Spinal cord (tissue), 10 donors: ENCODE measurements at places on chromosomes 2 and 18.
A peak's percentile ranks its signal among the peaks of the same experiment; 100 is the strongest.

GRCh38 chr18:40687399-40687798, 1267.6 kb upstream of the PIK3C3 start:
- DNase-seq = no peak

- DNase-seq = no peak
Observed at GRCh38 chr2:142824756-142825155, 52.7 kb upstream of the KYNU start.

DNA sequence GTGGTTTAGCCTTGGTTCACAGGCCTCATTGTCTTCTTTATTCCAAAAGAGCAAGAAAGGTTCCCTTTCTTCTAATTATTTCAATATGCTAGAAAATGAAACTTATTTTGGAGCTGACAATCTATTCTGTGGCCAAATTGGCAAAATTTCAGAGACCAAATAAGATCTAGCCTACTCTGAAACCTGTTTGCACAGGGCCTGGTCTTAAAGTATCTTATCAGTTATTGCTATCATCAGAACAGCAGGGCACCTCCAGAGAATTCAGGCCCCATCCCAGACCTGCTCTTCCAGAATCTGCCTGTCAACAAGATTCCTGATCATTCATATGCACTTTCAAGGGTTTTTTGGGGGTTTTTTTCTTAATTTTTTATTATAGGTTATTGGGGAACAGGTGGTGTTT, 198.7 kb downstream of the ANAPC1 start:
- DNase-seq = no peak

- DNase-seq = no peak
Observed at GRCh38 chr18:57423821-57424220, 11.4 kb upstream of the ONECUT2 start.

DNA sequence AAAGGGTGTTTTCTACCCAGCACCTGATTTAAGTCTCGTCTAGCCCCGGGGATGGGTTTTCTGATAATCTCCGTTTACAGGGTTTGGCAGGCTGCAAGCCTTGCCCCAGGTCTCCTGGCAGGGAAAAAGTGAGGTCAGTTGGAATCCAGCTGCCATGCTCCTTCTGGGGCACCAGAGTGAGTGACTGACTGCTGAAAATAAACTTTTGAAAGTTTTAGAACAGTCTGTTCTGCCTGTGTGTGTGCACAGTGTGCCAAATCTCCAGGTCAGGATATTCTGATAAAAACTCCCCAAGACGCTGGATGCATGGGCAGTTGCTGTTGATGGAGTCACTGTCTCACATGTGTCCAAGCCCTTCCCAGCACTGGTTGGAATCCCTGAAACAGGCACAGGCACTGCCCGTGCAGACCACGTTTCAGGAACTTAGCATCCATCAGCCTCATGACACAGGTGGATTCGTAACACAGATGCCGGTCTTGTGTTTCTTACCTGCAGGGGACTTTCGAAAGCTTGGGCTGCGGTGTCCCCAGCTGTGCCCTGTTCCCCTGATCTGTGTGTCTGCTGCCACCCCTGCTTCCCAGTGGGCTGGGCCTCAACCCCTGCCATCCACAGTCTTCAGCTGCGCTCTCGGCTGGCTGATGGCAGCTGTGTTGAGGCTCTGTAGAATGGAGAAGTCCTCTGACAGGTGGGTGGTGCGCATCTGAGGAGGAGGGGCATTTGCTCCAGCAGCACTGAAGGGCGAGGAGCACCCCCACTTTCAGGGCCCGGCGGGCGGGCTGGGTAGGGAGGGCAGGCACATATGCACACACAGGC, 65.0 kb downstream of the SH3RF3 start:
- no peak for DNase-seq

DNA sequence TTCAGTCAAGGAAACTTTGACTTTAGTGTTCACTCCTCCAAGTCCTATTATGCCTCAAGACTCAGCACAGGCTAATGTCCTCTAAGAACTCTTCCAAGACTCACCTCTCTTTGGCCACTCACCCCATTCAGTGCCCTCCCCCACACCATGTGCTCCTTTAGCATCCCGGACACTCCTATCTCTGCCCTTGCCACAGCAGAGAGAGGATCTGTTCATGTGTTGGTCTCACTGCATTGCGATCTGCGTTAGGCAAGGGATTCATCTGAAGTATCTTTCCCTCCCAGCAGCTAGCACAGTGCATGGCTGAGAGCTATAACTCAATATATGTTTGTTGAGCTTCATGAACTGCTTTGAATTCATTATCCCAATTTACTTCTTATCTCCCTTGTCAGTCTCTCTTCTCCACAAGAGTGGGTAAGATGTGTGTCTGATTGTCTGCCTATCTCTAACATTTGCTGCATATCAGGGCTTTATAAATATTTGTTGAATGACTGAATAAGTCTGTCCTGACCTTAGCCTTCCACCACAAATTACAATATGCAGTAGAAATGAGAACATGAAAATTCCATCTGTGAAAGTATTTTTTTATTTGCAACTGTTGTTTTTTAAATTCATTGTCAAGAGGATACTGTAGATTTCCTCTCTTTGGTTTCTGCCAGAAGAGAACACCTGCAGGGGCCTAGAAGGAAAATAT, 179.9 kb upstream of the NCKAP5 start:
- no peak for DNase-seq

DNA sequence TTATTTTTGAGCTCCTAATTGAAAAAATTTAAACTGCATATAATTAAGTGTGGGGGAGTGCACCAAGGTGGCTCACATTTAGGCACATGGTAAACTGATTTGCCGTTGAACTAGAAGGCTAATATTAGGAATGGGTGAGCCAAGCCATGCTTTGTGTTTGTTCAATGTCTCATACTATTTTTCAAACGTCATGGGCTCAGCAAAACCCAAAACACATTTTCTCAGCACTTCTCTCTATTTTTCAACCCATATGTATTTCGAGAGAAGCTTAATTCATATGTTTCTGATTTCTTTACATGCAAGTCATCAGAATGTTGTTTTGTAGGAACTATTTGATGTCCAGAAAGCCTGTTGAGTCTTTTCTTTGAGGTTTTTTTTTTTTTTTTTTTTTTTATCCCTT, 291.2 kb downstream of the TCF4 start:
- DNase-seq = no peak

DNA sequence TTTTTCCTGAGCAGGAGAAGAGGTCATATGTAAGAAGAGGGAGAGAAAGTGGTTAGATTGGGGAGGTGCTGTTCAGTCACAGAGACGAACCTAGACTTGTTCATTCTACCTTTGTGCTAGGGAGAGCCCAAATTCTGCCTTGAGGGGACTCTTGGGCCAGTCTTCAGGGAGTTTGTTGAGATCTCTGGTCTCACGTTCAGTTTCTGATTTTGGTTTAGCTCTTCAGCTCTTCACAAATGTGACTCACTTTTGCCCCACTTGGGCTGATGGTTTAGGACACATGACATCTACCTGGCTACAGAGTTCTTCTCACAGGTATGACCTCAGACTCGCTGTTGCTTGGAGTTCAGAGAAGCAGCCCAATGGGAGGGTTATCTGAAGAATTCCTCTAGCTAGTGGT, 49.2 kb upstream of the DARS1 start:
- DNase-seq = no peak

DNA sequence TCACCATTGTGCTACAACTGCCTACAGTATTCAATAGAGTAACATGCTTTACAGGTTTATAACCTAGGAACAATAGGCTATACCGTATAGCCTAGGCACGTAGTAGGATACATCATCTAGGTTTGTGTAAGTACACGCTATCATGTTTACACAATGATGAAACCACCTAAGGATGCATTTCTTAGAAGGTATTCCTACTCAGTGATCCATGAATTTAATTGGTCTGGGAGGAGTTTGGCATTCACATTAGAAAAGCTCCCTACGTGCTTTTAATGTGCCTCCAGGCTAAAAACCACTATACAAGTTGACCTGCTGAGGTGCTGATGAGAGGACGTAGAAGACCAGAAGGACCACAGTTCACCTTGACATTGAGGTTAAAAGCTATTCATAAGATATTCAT, 154.5 kb upstream of the LRRTM1 start:
- no peak for DNase-seq

- DNase-seq = peak; percentile 44
Observed at GRCh38 chr18:24427484-24427883, 1.0 kb downstream of the IMPACT start.

GRCh38 chr18:33840212-33840593, 262.2 kb downstream of the ASXL3 start:
- DNase-seq = no peak

DNA sequence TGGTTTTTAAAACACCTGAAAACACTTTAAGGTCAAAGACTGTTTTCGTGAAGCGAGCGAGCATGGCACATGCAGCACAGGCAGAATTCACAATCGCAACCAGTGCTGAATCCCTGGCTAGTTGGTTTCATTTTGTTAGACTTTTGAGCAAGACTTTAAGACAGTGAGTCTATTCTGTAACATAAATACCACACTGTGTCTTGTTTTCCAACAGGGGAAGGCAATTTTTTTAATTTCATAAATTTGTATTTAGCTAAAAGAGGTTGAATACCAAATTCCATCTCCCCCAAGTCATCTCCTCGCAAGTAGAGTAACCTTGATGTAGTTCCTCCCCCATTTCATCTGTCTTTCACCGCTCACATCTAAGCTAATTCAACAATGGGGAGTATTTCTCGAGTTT, 1.4 kb downstream of the CERKL start:
- no peak for DNase-seq

GRCh38 chr18:49859021-49859359, 45.7 kb upstream of the ACAA2 start:
- DNase-seq = no peak

GRCh38 chr2:227036527-227036926, 127.5 kb downstream of the COL4A4 start:
- DNase-seq = no peak

DNA sequence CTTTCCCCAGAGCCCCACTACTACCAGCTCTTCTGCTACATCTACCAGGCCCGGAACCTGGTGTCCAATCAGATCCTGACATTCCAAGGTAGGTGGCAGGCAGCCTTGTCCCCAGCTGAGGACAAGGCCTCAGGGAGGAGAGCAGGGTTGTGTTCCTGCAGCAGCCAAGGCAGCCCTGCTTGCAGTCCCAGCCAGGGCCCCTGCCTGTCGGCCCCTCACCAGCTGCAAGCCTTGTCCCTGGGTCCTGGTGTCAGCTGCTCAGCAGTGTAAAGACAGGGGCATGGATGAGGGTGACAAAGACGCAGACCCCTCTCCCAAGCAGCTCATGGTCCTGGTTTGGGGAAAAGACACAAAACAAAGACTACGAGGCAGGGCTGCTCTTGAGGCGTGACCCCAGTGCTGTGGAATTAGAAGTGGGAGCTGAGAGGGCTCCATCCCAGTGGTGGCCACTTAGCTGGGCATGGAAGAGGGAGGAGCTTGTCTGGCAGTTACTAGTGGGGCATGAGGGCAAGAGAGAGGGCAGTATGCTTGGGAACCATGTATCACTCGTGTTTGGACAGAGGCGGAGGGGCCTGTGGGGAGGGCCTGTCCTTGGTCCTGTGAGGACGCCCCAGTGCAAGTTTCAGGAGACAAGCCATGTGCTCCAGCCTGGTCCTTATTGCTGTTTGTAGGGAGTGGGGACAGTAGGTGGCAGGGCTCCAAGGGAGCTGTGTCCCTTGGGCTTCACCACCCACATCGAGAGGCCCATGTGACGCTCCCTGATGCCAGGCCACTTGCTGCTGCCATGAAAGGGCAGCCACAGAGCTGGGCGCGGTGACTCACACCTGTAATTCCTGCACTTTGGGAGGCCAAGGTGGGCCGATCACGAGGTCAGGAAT, 47.5 kb downstream of the LMAN2L start:
- DNase-seq = no peak

GRCh38 chr2:96325884-96326255, 753 bp downstream of the ITPRIPL1 start:
- no peak for DNase-seq

- DNase-seq = no peak
Observed at GRCh38 chr2:72619626-72620025, 206.2 kb downstream of the EXOC6B start.

GRCh38 chr2:33209976-33210375, 263.2 kb downstream of the LTBP1 start:
- no peak for DNase-seq

DNA sequence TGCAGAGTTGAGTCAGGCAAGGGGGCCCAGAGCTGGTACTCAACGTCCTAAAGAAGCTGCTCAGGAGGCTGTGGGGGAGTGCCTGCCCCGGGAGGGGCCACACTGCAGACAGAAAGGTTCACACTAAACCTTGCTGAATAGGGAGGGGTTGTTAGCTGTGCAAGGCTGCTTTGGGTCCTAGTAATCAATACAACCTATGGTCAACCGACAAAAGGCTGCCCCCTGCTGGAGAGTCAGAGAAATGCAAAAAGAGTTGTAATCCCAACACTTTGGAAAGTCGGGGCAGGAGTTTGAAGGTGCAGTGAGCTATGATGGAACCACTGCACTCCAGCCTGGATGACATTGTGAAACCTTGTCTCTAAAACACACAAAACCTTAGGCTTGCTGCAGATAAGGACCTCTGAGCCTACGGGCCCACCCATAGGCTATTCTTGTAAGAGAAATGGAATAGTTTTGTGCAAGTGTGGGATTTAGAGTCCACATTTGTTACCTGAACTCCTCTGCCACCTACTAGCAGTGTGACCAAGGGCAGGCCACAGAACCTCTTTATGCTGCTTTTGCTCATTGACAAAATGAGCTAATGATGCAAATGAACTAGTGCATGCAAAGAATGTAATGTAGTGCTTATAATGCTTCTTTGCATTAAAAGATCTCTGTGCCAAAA, 81.5 kb downstream of the PRPF40A start:
- DNase-seq = no peak

- DNase-seq = no peak
Observed at GRCh38 chr2:233059797-233060500, at the start of gene INPP5D. INPP5D (plus strand) TSS chr2:233060342; CDS start chr2:233060479, 137 bp downstream.
